ENCODE measurements at places on chromosomes 4 and X. TPM values are rescaled to one million over a fixed set of nuclear protein-coding genes. Genes with fewer than 3 reads are reported as not detected.

DNA sequence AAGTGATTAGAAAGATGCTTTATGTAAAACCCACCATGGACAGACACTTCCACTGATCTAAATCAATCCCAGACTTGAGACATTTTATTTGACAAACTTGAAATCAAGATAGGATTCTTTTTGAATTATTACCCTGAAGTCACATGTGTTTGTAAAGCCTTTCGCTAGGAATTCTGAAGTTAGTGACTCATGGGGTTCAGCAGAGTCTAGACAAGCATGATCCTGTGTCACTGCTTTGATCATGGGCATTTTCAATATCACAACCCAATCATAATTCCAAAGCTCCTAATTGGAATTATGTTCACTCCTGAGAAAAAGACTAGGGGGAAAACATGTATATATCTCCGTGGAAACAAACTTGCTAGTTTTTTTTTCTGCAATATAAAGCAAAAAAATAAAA, 67.5 kb upstream of the BMP3 start:
- DNase-seq = no peak

LAGE3 gene
- total RNA-seq = 44.3 TPM

DNA sequence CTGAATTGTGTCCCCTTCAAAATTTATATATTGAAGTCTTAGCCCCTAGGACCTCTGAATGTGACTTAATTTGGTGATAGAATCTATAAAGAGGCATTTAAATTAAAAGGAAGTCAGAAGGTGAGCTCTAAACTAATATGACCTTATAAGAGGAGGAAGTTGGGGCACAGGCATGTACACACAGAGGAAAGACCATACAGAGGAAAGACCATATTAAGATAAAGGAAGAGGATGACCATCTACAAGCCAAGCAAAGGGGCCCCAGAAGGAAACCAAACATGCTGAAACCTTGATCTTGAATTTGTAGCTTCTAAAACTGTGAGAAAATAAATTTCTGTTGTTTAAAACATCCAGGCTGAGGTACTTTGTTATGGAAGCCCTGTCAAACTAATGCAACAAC, 26.9 kb upstream of the CYBB start:
- DNase-seq = no peak

PPP2R2C gene
- total RNA-seq = not detected

ERCC6L gene
- total RNA-seq = not detected

DNA sequence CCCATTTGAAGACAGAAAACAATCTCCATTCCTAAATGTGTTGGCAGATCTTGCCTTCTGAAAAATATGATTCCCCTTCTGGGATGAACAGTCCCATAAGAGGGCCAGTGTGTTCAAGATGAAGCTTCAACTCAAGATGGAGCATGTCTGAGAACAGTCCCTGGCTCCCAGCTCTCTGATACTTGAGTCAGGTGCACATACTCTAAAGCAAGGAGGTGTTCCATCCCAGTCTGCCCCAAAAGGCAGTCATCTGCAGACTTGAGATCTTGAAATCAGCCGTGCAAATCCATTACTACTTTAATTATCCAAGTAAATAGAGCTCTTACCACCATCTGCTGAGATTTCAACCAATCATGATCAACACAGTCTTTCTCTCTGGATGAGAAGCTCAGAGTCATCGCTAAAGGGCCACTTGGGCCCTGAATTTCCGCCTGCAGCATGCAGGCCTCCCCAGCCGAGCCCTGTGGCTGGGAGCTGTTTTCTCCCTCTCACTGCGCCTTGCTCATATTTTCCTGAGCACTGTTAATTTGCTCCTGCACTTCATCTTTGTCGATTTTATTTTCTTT, 22.2 kb downstream of the CCDC149 start:
- no peak for DNase-seq

FAM184B gene
- not detected for total RNA-seq

WNK3 gene
- total RNA-seq = 2.2 TPM

GRCh38 chr4:2313366-2313765, 51.5 kb upstream of the MXD4 start:
- no peak for DNase-seq

DNA sequence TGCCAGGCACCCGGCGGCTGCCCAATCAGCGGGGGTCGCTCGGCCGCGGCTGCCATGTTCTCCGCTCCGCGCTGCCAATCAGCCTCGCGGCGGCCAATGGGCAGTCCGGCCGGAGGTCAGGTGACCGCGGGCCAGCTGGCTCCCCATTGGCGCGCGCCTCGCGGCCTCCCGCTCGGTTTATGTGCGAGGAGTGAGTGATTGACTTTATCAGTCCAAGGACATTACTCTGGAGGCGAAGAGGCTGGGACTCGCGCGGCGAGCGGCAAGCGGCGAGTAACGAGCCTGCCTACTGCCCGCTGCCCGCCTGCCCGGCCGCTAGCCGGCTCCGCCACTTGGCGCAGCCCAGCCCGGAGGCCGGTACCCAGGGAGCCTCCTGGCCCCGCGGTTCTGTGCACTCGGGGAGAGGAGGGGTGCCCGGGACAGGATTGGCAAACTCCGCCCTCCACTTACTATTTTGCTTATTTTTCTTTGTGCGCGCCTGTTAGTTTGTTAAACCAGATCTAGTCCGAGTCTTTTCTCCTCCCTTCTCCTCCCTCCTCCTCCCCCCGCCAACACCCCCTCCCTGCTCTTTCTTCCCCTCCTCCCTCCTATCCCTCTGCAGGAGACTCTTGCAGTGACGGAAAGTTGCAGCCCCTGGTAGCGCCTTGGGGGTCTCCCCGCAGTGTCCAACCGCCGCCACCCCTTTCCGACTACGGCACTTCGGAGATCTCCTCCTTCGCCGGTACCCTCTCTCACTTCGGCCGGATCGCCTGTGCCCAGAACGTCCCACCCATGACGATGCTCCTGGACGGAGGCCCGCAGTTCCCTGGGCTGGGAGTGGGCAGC, at the start of gene ZIC3:
TSS of gene ZIC3 (plus strand) at position 207 of the 825 bp plus-strand sequence. CDS start at position 772, 565 bp downstream.
- DNase-seq = peak; percentile 8

GRCh38 chr4:35500812-35501211, 743.5 kb downstream of the ARAP2 start:
- no peak for DNase-seq

All from tibial nerve (tissue), 4 donors.